Mesenteric fat pad (tissue), 1 donor: ENCODE measurements at places on chromosomes 4 and X.

DNA sequence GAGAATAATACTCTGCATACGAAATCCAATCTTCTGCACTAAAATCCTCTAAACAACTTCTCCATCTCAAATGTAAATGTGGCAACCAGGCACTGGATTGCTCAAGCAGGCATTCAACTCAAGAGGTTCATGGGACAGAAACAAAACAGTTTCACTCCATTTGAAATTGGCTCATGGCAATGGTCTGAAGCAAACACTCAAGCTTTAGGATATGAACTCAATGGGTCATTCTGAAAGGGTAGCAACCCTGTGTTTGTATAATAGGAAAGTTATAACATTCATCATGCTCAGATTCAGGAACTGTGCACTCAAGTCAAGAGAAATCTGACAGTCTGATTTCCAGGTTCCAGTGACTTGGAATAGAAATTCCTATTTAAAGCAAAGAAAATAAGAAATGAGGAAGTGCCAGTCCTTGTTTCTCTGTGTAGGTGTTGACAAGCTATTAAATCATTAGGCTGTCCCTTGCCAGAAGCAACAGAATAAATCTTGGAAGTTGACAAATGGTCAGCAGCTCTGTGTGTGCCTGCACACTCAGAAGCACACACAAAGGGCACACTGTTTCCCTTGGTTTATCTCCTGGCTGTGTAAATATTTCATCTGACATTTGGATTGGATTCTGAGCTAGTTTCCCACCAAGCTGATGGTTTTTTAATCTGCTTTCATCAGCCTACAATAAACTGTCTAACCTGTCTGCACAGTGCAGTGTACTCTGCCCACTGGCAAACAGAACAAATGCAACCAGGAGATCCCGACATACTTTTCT lies 75.9 kb upstream of the CITED1 start:
- no peak for DNase-seq

GRCh38 chrX:107619885-107620322 lies 8.4 kb upstream of the PRPS1 start:
- DNase-seq, result no peak

DNA sequence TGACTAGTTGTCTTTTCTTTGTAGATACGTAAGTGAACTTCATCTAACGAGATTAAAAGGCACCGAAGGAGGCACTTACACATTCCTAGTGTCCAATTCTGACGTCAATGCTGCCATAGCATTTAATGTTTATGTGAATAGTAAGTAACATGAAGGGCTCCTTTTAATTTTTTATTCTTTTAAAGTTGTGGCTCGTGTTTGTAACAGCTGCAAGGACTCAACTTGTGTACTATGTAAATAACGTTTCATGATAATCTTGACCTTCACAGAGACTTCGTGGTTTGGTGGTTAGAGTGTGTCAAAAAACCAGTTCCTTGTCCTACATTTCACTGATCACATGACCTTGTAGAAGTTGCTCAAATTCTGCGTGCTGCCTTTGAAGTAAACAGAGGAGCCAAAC lies 51.6 kb downstream of the KIT start:
- DNase-seq, result no peak

DNA sequence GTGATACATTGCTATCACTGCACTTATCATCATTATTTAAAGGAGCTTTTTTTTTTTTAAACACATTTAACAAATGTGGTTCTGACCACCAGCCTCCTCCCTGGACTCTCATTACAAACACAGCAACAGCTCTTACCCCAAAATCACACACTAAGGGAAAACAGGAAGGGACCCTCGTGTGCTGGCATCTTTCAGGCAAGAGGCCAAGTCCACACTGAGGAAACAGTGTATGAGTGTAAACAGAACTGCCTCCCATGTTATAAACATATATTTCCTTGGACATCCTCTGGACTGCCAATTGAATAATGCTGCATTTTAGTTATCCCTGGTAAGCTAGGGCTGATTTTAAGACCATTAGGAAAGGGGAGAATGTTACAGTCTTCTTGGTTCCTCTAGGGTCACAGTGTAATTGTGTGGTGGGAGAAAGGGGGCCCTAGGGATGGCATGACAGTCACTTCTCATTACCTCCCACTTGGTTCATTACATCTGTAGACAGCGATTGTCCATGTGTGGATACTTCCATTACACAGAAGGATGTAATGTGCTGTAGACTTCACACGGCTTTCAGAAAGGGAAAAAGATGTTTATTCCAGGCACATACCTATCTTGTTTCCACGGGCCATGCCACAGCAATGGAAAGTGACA lies 244.6 kb upstream of the TET2 start:
- no peak for DNase-seq

DNA sequence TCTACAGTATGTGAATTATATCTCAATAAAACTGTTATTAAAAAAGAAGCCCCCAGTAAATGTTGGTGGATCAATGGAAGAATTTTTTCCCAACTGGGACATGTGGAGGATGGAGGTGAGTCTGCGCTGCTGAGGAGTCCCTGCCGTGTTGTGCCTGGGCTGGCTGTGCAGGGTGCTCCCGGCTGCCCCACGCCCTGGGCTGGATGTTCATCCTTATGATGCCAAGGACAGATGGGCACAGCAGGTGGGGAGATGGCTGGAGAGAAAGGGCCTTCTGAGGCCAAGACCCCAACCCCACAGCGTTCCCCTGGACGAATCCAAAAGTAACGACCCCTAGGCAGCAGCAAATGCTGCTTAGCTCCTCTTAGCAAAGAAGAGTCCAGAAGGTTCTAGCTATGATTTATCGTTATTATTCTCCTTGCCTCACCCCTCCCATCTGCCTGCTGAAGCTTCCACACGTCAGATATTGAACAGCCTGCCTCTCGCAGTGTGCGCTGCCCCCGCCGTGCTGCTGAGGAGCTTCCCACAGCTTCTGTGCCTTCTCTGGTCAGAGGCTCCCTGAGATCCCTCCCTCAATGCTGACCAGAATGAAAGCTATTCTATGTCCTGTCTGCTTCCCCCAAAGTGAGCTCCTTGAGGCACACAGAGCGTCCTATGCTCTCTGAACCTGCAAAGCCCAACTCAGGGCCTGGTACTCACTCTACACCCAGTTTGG lies 26.5 kb downstream of the HMX1 start:
- DNase-seq, result peak; percentile 68

DNA sequence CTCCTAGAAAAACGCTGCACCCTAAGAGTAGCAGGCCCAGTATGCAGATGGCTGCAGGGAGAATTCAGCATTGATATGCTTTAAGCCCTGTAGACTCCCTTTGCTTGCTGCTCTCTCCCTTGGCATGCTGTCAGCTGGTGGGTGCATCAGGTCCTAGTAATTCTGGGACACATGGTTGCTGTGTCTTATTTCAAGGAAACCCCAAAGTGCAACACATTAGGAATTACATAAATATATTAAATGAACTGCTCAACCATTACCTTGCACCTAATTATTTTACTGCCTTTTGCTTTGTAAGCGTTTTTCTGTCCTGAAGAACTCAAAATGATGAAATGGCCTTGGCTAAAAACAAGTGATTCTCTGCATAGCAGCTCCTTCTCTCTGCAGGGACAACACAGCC lies 516.3 kb downstream of the ZIC3 start:
- no peak for DNase-seq

DNA sequence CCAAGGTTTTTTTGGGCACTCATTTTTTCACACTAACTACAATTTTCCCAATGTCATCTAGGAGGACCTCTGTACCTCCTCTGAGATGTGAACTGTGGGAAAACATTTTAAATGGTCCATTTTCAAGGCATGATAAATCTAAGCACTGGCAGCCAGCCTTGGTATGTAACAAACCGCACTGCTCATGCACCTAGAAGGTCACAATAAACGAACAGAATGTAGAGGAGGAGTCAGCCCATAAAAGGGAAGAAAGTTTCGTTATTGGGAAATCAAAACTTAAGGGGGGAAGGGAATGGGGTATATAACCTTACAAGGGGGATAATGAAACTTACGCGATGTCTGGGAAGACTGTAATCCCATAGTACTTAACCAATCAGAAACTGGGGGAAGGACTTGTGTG lies 16.4 kb downstream of the COX18 start:
- DNase-seq, result no peak

- DNase-seq, result no peak
Observed at GRCh38 chr4:56668267-56668666, 12.8 kb downstream of the HOPX start.

GRCh38 chr4:180717451-180718033 lies 1525.7 kb upstream of the TENM3 start:
- DNase-seq, result no peak

DNA sequence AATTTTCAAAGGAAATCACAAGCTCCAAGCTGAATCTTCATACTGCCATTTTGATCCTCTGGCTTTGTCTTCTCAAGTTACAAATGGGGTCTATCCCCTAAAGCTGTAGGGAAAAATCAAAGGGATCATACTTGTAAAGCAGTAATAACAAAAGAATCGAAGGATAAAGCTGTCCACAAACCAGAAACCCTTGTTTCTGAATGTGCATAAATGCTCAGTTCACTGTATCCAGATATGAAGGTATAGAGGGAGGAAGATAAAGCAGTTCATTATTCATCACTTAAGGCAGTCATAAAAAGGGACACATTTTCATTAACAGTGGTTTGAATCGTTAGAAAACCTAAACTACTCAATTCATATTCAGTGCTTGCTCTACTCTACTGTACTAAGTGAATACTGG lies 33.2 kb upstream of the RPS6KA6 start:
- no peak for DNase-seq

DNA sequence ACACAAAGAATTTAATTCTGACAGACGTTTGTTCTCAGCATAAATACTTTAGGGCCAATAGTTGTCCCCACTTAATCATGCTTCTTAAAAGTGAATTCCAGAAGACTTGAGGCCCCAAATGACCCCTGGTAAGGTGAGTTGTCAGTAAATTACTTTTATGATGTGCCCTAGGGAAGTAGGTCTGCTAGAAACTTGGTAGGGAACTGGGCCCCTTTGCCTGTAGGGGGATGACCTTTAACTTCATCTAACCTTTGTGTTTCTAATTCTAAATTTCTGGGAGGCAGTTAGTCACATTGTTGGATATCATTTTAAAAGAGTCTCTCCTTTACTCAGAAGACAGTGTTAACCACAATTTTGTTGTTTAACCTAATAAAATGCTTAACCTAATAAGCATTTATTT lies 28.8 kb downstream of the HHIP start:
- no peak for DNase-seq

DNA sequence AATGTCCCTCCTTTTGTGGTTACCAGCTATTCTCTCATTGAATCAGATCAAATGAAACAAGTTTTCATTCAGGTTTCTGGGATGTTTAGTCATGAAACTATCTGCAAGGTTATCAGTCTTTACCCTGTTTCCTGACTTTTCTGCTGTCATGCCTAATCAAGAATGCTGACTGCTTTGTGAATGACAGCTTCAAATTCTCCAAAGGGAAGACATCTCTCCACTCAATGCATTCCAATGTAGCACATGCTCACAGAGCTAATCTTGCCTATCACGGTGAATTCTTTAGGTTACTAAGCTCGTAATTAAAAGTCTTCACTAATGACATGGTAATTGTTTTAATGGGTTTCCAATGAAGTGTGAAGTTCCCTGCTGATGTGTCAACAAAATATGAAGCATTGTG lies 1068.5 kb downstream of the PCDH7 start:
- no peak for DNase-seq

GRCh38 chr4:14008494-14008893 lies 381.0 kb upstream of the BOD1L1 start:
- DNase-seq, result no peak

DNA sequence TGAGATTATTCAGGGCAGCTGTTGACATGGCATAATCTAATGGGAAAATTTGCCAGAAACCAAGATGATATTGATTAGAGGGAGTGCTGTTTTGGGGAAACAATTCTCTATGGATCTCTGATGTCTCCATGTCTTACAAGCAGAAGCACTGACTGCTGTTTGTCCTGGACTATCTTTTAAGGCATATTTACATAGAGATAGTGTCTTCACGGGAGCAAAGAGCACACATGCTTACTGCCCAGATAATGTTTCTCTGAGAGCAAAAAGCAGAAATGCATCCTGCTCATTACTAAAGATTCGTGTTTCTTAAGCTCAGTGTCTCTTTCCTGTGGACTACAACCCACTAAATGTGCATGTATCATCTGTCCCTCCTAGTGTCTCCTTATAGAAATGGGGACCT lies 41.3 kb upstream of the GLRA3 start:
- DNase-seq, result no peak

DNA sequence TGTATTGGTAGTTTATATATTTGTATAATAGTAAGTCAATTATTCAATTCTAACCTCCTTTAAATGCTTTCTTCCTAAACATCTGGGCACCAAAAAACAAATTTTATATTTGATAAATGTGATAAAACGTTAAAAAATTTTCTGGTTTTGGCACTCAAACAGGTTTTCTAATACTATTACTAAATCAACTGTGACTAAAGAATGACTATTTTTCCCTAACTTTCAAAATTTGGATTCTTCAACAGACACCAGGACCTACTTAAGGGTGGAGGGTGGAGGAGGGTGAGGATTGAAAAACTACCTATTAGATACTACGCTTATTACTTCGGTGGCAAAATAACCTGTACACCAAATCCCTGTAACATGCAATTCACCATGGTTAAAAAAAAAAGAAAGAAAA lies 555.5 kb downstream of the IL15 start:
- no peak for DNase-seq

- no peak for DNase-seq
Observed at GRCh38 chr4:15836362-15836761, 58.2 kb downstream of the CD38 start.

DNA sequence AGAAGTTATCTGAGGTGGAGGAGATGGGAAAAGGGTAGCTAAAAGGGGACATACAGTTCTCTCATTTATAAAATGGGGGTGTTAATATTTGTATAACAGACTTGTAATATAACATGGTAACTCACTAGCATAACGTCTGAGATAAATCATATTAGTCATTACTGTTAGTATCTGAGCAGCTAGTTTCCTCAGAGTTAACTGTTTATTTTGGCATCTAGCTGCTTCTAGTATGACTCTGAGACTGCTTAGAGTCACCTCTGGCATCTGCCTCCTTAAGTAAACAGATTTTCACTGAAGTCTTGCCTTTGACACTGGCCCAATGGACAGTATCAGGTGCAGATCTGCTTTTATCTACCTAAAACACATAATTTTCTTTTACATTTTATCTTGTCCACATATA lies 58.1 kb downstream of the SLC30A9 start:
- DNase-seq, result no peak

GRCh38 chrX:97050392-97050791 lies 166.7 kb downstream of the RPA4 start:
- DNase-seq, result no peak

DNA sequence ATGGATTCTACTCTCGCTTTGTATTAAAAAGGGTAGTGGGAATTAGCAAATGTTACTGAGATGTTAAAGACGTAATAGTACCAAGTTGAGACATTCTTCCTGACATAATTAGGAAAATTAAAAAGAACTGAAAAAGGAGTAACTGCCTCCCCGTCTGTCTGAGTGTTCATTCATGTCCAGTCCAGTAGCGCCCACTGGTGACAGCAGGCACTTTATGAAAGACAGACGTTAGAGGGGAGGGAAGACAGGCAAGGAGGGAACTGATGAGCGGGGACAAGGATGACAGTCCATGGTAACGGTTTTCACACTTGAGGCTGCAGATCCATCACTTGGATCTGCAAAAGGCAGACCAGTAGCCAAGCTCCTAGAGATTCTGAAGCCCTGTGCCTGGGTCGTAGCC lies 326.7 kb downstream of the STK32B start:
- DNase-seq, result no peak
